ENCODE measurements at places on chromosomes 2 and 18. TPM values are rescaled to one million over a fixed set of nuclear protein-coding genes. Genes with fewer than 3 reads are reported as not detected.

DNA sequence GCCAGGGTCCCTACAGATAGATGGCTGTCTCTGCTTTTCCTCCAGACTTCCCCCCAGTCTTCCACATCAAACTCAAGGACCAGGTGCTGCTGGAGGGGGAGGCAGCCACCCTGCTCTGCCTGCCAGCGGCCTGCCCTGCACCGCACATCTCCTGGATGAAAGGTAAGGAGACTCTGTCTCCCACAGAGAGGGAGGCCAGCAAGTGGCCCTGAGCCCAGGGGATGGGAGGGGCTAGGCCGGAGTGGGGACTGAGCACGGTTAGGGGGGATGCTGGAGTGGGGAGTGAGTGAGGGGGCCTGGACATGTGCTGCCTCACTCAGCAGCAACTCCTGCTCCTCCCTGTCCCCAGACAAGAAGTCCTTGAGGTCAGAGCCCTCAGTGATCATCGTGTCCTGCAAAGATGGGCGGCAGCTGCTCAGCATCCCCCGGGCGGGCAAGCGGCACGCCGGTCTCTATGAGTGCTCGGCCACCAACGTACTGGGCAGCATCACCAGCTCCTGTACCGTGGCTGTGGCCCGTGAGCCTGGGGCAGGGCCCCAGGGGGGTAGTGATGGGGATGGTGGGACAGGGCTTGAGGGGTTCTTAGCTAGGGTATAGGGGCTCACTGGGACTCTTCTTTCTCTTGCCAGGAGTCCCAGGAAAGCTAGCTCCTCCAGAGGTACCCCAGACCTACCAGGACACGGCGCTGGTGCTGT lies 10.4 kb upstream of the GMPPA start:
- H3K36me3 ChIP-seq, result peaks cover 53% of the 10 kb centered on the region
- H3K4me3 ChIP-seq, result no peak overlapping the region
- H3K4me1 ChIP-seq, result peaks cover 33% of the 10 kb centered on the region
- H3K27me3 ChIP-seq, result peaks cover 37% of the 10 kb centered on the region
- DNase-seq, result no peak

Gene ACOXL
- 0.09 TPM for total RNA-seq

- peak; percentile 84 for DNase-seq
- H3K4me3 ChIP-seq, result peak within 1 kb of the TSS; percentile 50
- H3K4me1 ChIP-seq, result peaks cover 46% of the 10 kb centered on the region
- peak within 1 kb of the TSS; percentile 55 for H3K27ac ChIP-seq
- peaks cover 25% of the 10 kb centered on the region for H3K27me3 ChIP-seq
Measured at GRCh38 chr2:119431155-119431975, at the start of gene TMEM37. Gene TMEM37, plus strand, starts transcription at chr2:119431854. Its CDS starts 50 bp downstream, at chr2:119431904.

DNA sequence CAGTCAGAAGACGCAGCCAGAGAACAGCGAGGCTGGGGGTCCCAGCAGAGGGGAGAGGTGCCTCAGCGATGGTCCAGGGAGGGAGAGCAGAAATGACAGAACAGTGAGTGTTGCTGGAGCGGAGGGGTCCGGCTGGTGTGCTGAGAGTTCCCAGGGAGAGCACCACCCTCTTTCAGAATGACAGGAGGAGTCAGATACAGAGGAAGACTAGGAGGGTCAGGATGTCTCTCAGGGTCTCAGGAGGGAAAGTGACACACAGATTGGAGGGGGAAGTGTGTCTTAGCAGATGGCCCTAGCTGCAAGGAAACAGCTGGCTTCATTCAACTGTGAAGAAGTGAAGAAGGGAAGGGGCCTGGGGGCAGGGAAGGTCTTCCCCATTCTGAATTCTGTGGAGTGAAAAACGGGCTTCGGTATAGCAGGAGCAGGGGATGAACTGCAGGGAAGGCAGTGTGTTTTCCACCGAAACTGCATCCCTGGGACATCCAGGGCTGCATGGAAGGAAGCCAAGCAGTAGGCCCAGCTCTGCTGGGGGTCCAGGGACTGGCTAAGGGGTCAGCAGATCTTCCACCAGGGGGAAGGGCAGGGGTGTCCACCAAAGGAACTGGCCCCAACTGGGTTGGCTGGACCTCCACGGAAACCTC lies 90.0 kb upstream of the OTOS start:
- no peaks in the 10 kb centered on the region for H3K36me3 ChIP-seq
- no peak for DNase-seq
- no peak overlapping the region for H3K27ac ChIP-seq
- H3K4me3 ChIP-seq, result no peak overlapping the region

Gene ABCG8
- total RNA-seq, result not detected

- H3K4me3 ChIP-seq, result no peak overlapping the region
- no peaks in the 10 kb centered on the region for H3K4me1 ChIP-seq
- no peak overlapping the region for H3K27ac ChIP-seq
- DNase-seq, result no peak
Measured at GRCh38 chr18:37156330-37156942, 327.5 kb downstream of the KIAA1328 start.

- no peaks in the 10 kb centered on the region for H3K36me3 ChIP-seq
- DNase-seq, result no peak
- H3K27ac ChIP-seq, result no peak overlapping the region
Measured at GRCh38 chr2:190765386-190766173, 115.0 kb upstream of the GLS start.

GRCh38 chr2:150486539-150487484 lies 655 bp downstream of the RND3 start:
- DNase-seq, result peak; percentile 84
- H3K36me3 ChIP-seq, result no peaks in the 10 kb centered on the region

Gene FSHR
- total RNA-seq, result 0.31 TPM

DNA sequence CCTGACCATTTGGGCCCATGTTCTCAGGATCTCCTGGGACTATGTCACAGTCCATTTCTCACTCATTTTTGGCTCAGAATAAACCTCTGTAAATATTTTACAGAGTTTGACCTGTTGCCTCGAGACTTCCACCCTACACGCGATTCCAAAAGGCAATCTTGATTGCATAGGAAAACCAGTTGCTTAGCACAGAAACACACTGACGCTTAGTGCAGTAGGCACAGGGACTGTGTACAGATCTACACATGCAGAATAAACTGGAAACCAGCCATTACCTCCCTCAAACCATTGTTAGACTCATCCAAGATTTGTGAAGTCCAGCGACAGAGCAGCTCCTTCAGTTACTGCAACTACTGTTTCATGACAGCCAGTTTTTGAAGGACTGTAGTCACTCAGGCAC lies 73.0 kb downstream of the NCKAP5 start:
- H3K27ac ChIP-seq, result no peak overlapping the region
- no peaks in the 10 kb centered on the region for H3K27me3 ChIP-seq
- peaks cover 6% of the 10 kb centered on the region for H3K4me1 ChIP-seq
- H3K36me3 ChIP-seq, result no peaks in the 10 kb centered on the region

Gene CNDP1
- 0.13 TPM for total RNA-seq

- no peak for DNase-seq
- no peaks in the 10 kb centered on the region for H3K36me3 ChIP-seq
- no peaks in the 10 kb centered on the region for H3K27me3 ChIP-seq
- H3K27ac ChIP-seq, result no peak overlapping the region
Measured at GRCh38 chr2:188949046-188949818, 24.9 kb upstream of the COL3A1 start.

Gene EFEMP1
- 19.7 TPM for total RNA-seq
